ENCODE measurements at places on chromosomes 7 and 10.
A peak's percentile ranks its signal among the peaks of the same experiment; 100 is the strongest.

DNA sequence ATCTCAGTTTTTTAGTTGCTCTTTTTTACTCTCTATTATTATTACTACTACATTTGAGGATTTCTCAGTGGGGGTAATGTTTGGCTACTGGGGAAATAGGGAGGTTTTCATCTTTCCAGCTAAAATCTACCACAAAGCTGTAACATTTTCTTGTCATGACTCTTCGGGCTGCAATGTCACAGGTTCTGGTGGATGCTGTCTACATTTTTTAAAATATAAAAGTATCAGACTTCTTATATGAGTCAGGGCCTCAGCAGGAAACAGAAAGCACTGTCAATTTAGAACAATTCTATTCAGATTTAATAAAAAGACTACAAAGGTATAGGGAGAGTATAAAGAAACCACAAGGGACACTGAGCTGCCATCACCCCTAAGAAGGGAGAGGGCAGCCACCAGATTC lies 61.6 kb downstream of the DNAJC12 start:
- DNase-seq, result no peak

DNA sequence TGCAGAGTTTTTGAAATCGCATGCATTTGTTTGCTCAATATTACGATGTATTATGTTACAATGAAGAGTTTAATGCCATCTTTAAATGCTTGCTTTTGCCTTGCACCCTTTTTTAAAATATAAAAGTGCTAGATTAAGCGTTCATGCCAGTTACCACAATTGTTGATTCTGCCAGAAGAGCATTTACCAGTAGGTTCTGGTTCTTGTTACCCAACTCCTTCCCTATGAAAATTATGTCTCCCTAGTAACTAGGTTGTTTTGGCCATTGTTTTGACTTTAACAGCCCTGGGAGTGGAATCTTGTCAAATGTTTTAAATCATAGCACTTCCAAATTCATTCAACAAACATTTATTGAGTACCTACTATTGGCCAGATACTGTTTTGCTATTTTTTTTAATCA lies 32.8 kb upstream of the CDK14 start:
- no peak for DNase-seq

DNA sequence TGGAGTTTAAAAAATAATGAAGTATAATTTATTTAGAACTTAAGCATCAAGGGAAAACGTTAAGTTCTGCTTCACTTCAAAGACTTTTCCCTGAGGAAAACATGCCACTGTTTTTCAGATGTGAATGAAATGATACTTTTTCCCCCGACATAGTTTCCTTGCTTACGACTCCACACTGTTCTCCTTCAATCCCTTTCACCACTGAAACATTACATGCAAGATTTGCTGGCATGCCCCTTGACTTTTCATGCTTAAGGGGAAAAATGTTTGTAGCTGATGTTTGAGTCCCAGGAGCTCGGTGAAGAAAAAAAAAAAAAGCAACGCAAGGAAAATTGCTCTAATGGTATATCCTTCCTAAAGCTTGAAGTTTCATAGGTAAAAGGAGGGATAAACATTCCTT lies 10.0 kb downstream of the GLI3 start:
- no peak for DNase-seq

GRCh38 chr10:122513053-122513452 lies 47.5 kb upstream of the DMBT1 start:
- no peak for DNase-seq

GRCh38 chr10:114615600-114616007 lies 42.5 kb downstream of the ABLIM1 start:
- no peak for DNase-seq

DNA sequence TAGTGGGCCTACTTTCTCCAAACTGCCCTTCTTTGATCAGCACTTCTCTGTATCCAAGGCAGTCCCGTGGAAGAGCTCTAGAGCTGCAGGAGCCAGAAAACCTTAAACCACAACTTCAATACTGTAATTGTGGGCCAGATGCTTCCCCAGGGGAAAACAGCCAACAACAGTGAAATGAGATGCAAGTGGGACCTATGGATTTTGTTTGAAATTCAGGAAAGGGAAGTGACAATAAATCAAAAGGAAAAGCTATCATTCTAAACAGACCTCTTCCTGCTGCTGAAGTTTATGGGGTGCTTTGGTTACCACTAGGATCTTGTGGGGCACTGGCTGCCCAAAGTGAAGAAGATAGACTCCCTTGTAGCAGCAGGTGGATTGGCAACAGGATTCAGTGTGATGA lies 1031.7 kb downstream of the LRMDA start:
- no peak for DNase-seq

GRCh38 chr7:16428672-16429071 lies 7.3 kb upstream of the CRPPA start:
- no peak for DNase-seq

- DNase-seq, result no peak
These were observed 20.9 kb downstream of the MORN4 start for GRCh38 chr10:97612386-97612785.

GRCh38 chr10:9504227-9504626 lies 1449.7 kb downstream of the GATA3 start:
- DNase-seq, result no peak

GRCh38 chr7:111083413-111083812 lies 7.5 kb upstream of the LRRN3 start:
- peak; percentile 14 for DNase-seq

DNA sequence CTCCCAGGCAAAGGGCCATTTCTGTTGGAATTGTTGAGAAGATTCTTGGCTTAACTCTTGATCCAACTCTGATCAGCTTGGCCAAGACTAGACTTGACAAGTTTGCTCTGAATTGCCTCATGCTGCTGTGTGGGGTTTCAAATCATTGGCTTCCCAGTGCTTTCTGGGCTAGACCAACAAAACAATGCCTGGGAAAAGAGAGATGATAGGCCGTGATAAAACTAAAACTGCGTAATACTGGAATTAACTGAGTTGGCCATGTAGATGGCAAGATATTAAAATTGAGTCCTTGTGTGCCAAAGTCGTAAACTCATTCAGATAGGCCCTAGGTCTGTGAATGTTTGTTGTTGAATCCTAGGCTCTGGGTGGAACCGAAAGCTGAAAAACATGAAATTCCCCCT lies 222.6 kb downstream of the MGMT start:
- no peak for DNase-seq

GRCh38 chr7:41046221-41046761 lies 656.6 kb downstream of the INHBA start:
- no peak for DNase-seq

DNA sequence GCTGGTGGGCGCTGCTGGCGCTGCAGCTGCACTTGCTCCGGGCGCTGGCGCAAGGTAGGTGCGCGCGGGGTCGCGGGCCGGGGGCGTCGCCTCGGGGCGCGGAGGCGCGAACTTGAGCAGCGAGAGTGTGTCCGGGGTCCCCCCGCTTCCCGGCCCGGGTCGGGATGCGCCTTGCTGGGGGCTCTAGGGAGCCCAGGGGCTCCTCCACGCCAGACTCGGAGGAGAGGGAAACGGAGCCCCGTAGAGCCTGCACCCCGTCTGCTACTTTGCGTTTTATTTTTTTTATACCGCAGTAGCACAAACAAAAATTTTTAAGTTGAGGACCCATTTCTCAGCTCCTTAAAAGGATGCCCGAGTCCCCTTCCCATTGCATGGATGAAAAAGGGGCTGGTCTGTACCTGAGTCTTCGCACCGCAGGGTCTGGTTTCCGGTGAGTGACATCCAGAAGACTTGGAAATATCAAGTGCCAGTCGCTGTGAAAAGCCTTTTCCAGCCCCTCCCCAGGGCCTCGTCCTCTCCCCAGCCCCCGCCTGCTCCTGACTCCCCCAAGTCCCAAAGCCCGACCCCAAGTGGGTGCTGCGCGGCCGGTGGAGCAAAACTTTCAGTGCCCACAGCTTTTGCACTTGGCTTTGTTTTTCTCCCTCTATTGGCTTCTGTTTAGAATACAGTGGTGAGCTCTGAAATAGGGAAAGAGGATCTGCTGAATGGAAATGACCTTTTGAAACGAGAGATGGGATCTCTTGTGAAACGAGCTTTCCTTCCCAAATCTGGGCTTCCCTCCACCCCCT lies 973 bp downstream of the SDK1 start:
- DNase-seq, result no peak

DNA sequence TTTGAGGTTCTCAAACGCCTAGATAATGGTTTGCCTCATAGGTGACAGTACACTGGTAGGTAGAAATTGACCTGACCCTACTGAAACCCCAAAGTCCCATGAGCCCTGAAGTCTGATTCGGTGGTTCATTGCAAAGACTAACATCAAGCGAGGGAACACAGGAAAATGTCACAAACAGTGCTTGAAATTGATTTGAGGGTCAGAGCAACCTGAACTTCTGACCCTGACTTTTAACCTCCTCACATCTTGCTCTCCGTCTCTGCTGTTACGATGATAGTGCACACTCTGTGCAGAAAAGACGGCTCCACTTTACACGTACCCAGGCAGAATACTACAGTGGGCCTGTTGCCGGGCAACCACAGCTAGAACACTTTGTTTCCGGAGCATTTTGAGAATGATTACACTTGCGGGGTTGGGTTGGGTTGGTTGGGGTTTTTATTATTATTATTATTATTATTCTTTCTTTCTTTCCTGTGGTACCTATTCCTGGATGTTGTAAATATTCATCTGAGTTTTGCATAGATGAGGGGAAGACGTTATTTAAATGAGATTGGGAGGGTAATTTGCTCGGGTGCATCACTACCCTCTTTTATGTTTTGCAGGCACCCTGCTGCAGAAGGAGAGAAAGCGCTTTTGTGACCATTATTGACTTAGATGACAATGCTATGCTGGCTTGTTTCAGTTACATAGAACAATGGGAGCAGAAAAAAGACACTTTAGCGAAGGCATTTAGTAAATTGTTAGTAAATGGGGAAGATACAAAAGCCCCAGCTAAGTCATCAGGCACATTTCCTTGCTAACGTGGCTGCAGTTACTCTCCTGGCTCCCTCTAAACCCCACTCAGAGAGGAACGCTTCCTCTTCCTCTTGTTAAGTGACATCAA lies 438.1 kb upstream of the NRP1 start:
- DNase-seq, result no peak

DNA sequence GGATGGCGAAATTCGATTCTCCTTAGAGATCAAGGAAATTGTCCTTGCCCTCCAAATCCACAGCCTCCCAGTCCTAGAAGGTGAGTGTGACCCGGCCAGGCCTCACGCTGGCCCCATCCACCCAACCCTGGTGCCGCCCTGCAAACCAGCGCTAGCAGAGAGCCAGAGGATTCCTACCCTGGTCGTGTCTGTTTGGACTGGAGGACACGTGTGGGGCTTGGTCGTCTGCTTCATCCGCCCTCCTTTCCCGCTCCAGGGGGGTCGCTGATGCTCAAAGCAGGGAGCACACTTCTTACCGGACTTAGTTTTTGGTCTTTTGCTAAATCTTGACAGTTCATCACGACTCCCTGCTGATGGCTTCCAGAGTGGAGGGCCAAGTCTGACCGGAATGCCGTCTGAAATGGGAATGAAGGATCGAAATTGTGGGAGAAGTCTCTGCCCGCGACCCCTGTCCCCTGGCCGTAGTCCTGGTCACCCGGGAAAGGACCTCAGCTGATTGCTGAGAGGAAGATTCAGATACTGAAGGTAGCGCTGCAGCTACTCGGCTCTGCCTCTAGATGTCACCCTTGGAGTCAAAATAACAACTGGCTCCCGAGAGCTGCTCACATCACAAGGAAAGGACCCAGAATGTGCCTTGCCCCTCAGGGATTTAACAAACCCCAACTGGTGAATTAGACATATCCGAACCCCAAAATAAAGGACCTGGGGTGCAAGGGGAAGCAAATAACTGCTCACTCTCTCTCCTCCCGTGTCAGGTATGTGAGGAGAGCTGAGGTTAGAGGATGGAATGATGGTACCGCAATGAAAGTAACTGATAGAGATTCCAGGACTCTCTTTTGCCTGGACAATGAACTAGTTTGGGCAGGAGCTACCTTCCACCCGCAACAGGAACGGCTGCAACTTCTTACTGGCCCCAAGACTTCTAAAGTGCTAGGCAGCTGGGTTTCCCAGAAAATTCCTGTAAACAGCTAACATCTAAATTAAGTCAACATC lies 23.5 kb upstream of the ORC5 start:
- DNase-seq, result no peak

DNA sequence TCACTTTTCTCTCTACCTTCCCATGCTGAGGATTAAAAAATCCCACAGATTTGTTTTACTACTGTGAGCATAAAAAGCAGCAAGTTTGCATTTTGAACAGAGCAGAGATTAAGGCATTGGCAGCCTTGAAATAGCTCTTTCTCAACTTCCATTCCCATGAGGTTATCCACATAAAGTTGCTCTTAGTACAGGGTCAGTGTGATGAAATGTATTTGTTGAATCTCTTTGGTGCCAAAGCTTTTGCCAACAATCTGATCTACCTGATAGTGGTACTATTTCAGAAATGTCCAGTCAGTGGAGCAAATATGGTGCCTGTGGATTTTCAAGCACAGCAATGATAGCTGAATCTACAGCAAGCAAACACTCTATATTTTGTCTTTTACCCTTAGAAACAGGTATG lies 254.8 kb downstream of the INHBA start:
- no peak for DNase-seq

All from effector memory CD4-positive, alpha-beta T cell (primary cell).